ENCODE measurements at places on chromosomes 2 and 18. TPM values are rescaled to one million over a fixed set of nuclear protein-coding genes. Genes with fewer than 3 reads are reported as not detected.

GNAL gene
- total RNA-seq, result 1.7 TPM

- no peak overlapping the region for H3K27ac ChIP-seq
- H3K4me1 ChIP-seq, result peaks cover 9% of the 10 kb centered on the region
- H3K27me3 ChIP-seq, result no peaks in the 10 kb centered on the region
- no peaks in the 10 kb centered on the region for H3K36me3 ChIP-seq
Measured at GRCh38 chr2:106034325-106034724, 159.8 kb downstream of the UXS1 start.

GRCh38 chr2:65134158-65134557 lies 4.3 kb upstream of the RAB1A start:
- no peaks in the 10 kb centered on the region for H3K36me3 ChIP-seq
- peaks cover 3% of the 10 kb centered on the region for H3K4me1 ChIP-seq
- no peak for DNase-seq

DNA sequence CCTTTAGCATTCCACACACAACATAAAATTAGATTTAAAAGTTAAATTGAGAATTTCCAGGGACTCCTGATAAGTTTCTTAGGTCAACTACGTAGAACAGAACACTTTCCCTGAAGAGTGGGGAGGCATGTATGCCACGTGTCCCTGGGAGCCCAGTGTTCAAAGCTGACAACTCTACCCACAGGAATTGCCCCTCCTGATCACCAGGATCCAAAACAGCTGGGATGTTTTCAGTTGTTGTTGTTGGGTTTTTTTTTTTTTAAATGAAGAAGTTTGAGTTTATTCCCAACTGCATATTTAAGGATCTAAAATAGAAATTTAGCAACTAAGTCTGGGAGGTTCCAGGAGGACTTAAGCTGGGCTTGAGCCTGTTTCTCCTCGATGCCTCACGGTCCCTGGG lies 100.5 kb downstream of the TPGS2 start:
- DNase-seq, result no peak
- H3K4me3 ChIP-seq, result no peak overlapping the region
- no peak overlapping the region for H3K27ac ChIP-seq
- H3K4me1 ChIP-seq, result peaks cover 3% of the 10 kb centered on the region
- no peaks in the 10 kb centered on the region for H3K36me3 ChIP-seq
- H3K27me3 ChIP-seq, result no peaks in the 10 kb centered on the region

- no peaks in the 10 kb centered on the region for H3K36me3 ChIP-seq
- no peaks in the 10 kb centered on the region for H3K27me3 ChIP-seq
- H3K4me3 ChIP-seq, result no peak overlapping the region
- no peak overlapping the region for H3K27ac ChIP-seq
- H3K4me1 ChIP-seq, result no peaks in the 10 kb centered on the region
Measured at GRCh38 chr2:119250718-119251290, 27.2 kb downstream of the STEAP3 start.

DNA sequence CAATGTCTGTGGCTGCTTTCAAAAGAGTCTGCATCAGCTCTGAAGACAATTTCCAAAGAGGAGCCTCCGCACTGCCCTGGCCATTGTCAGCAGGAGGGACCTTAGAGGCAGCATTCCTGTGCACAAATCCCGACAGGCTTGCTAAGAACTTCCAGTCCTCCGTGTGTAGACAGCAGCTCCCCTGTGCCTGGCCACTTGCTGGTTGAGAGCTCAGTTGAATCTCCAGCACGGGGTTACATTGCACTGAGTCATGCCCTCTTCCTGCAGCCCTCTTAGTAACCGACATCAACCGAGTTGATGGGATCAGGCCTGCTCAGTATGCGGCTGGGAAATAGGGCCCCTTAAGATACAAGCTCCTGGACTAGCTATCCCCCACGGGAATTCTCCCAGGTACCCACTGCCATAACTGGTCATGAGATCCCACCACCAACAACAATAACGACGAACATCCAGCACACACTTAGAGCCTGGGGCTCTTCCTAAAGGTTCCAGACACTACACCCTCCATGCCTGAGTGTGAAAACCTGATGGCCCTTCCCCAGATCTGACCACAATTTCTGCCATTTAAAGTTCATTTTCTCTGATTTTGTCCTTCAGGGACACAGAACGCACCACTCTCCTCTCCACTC lies 12.0 kb downstream of the ATP6V1B1 start:
- no peaks in the 10 kb centered on the region for H3K36me3 ChIP-seq
- no peak overlapping the region for H3K4me3 ChIP-seq
- no peak for DNase-seq
- no peak overlapping the region for H3K27ac ChIP-seq

DNA sequence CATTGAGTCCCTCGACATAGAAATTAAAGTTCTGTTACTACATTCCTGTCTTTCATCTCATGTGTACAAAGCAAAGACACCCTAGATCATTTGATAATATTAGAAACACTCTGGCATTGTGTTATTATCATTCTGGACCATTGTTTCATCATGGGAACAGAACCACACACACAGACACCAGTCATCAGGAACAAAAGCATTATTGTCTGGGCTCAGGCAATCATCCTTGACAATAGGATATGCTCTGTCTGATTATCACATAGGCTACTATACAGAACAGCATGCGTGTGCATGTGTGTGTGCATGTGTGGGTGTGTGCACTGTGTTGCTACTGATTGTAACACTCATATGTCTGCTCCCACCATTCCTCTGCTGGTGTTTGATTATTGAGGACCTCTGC lies 242.5 kb downstream of the SH3BP4 start:
- DNase-seq, result no peak
- H3K4me3 ChIP-seq, result no peak overlapping the region

- H3K36me3 ChIP-seq, result peaks cover 51% of the 10 kb centered on the region
- no peaks in the 10 kb centered on the region for H3K4me1 ChIP-seq
Measured at GRCh38 chr2:42350434-42351063, 10.5 kb downstream of the COX7A2L start.

GRCh38 chr2:61736953-61737352 lies 116.9 kb downstream of the FAM161A start:
- no peaks in the 10 kb centered on the region for H3K27me3 ChIP-seq
- no peak overlapping the region for H3K27ac ChIP-seq
- H3K36me3 ChIP-seq, result no peaks in the 10 kb centered on the region
- no peak for DNase-seq

COL6A3 gene
- 28.8 TPM for total RNA-seq

DNA sequence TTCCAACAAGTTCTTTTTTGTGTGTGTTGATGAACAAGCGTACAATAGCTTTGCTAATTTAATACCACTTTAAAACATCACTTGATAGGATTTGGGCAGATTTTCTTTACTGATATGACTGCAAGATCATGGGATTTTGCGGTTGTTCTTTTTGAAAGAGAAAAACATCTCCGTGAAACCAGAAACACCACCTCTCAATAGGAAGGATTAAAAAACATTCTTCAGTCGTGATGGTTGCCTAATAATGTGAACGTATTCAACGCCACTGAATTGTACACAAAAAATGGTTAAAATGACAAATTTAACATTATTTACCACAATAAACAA lies 19.3 kb downstream of the RBMS1 start:
- H3K27me3 ChIP-seq, result no peaks in the 10 kb centered on the region
- DNase-seq, result no peak
- H3K36me3 ChIP-seq, result no peaks in the 10 kb centered on the region
- H3K27ac ChIP-seq, result no peak overlapping the region
- no peaks in the 10 kb centered on the region for H3K4me1 ChIP-seq
- H3K4me3 ChIP-seq, result no peak overlapping the region

GRCh38 chr2:157150747-157151146 lies 106.8 kb upstream of the GALNT5 start:
- DNase-seq, result no peak
- H3K4me3 ChIP-seq, result no peak overlapping the region
- H3K4me1 ChIP-seq, result no peaks in the 10 kb centered on the region
- no peaks in the 10 kb centered on the region for H3K27me3 ChIP-seq

GRCh38 chr2:71552861-71553301 lies 99.5 kb downstream of the DYSF start:
- H3K27ac ChIP-seq, result no peak overlapping the region
- no peaks in the 10 kb centered on the region for H3K36me3 ChIP-seq
- H3K4me3 ChIP-seq, result no peak overlapping the region
- no peak for DNase-seq
- no peaks in the 10 kb centered on the region for H3K27me3 ChIP-seq

DNA sequence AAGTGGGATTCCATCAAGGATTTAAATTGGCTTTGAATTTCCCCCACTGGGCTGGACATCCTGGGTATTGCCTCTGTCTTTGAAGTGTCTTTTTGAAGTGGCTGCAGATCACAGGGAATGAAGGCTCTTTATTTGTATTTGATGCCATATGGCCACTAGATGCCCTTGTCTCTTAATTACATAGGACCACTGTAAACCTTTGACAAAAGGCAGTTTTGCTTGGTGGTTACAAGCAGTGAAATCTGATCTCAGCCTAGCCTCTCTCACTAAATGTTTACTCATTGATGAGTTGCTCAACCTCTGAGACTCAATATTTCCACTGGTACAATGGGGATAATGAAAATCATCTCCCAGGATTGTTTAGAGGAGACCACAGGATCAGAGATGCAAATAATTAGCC lies 102.2 kb downstream of the INSIG2 start:
- no peaks in the 10 kb centered on the region for H3K27me3 ChIP-seq
- H3K4me1 ChIP-seq, result peaks cover 3% of the 10 kb centered on the region
- H3K27ac ChIP-seq, result no peak overlapping the region

All from thymus (tissue), 14 donors.